Substantia nigra (tissue), 51 donors: ENCODE measurements at places on chromosomes 2 and 18.

DNA sequence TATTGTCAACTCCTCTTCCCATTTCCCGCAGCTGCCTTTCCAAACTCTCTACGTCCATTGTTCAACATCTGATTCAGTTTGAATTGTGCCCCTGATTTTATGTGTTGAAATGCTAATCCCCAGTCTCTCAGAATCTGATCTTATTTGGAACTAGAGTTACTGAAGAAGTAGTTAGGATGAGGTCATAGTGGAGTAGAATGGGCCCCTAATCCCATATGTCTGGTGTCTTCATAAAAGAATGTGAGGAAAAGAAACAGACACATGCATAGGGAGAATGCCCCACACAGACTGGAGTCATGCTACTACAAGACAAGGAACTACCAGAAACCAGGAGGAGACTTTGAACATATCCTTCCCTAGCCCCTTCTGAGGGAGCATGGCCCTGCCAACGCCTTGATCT is 99.2 kb downstream of the LRP1B start:
- DNase-seq, result no peak

DNA sequence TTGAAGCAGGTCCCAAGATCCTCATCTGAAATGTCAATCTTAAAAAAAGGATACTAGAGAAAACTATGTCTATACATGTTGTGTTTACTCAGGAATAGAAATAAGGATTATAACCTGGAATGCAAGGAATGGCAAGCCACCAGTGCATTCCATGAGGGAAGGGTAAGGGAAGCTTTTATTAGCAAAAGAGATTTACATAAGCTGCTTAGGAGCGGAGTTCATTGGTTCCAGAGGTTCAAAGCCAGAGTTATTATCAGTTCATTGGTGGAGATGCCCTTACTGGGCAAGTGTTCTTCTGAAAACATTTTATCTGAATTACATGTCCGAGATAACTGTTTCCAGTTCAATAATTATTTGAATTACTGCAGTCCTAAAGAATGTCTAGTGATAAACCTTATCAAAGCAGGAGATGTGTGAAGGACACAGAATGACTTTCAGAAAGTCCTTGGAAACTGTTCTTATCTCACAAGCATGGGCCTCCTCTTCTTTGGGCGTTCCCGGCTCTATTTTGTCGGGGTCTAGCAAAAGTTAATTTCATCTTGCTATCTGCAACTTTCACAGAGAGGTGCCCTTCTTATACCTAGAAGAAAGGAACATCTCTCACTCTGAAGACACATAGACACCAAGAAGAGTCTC is 23.5 kb downstream of the COMMD1 start:
- no peak for DNase-seq

GRCh38 chr2:238099714-238100048 is 459 bp upstream of the ESPNL start:
- no peak for DNase-seq

- no peak for DNase-seq
Observed at GRCh38 chr2:84901593-84902120, 3.8 kb upstream of the TMSB10 start.

DNA sequence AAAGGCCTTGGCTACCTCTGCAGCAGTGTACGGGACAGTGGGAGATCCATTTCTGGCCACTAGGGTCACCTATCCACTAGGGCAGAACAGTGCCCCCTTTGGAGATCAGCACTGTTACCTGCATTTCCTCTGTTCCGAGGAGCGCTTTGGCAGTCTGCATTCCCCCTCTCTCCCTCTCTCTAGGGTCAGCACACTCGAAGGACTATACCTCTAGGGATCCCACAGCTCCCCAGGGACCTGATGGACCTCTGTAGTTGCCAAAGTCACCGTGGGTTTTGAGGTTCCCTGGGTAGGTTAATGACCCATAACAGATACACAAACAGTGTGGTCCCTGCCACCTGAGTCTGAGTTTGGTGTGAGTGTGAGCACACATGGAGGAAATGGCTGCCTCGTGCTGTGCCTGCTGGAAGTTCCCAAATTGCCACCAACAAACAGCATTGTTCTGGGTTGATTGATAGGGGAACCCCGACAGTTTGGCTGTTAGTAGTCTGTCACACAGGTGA is 99.8 kb upstream of the VWC2L start:
- no peak for DNase-seq

DNA sequence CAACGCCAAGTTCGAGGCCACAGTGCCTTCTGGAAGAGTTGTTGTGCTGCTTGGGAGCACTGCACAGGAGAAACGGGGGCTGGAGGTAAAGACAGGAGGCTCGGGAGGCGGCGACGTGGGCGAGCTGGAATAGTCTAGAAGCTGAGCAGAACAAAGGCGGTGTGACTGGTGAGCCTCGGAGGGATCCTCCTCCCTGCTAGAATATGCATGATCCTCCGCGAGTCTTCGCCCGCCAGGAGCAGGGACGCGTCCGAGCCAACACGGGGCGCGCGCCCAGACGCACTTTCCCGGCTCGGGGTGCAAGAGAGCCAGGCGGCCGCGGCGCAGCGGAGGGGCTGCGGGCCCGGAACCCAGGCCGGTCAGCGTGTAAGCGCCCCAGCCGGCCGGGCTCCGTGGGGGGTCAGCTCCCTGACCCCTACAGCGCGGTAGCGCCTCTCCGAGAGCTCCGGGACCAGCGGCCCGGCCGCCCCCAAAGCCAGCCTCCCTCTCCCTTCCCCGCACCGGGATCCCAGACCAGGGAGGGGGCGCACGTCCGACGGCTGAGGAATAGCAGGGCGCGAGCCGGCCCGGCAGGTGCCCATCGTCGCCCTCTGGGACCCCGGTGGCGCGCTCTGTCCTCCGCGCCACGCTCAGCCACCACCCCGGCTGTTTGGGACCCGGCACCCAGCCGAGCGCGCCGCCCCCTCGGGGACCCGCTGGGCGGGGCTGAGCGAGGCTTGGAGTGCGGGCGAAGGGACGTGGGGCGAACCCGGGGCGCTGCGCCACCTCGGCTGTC is 62.5 kb downstream of the GNAL start:
- DNase-seq, result no peak

GRCh38 chr2:224983712-224984554 is 58.3 kb downstream of the DOCK10 start:
- DNase-seq, result no peak

GRCh38 chr2:148832637-148833036 is 42.4 kb upstream of the KIF5C start:
- DNase-seq, result no peak

- DNase-seq, result no peak
Observed at GRCh38 chr2:5926871-5927512, 234.8 kb downstream of the SOX11 start.

DNA sequence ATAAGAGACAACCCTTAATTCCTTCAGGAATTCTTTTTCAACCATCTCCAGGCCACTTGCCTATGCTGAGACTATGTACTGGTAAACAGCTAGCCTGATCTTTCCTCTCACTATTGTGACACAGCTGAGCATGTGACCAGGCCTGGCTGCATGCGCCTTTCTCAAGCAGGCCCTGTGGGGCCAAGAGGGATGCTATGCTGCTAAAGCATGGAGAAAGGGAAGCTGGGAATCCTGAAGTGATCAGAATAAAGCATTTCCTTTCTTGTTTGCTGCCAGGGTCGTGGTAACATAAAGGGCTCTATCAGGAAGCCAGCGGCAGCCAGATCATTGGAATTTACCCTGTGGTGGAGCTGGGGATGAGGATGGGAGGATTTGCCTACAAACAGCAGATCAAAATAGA is 29.8 kb upstream of the LCLAT1 start:
- DNase-seq, result no peak

DNA sequence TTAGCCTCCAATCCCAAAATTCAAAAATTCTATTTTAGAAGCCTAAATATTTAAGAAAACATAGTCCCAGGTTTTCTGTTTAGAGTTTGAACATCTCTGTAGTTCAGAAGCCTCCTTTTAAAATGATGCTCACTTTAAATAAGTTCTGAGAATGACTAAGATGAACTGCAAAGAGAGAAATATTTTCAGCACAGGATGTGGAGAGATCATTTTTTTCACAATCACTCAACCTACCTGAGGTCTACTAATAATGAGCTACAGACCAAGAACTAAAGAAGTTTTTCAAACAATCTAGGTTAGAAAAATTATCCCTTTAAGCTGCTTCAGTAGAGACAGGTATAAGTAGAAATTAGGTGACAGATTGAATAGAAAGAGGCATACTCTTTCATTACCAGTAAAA is 185.1 kb upstream of the CYP26B1 start:
- DNase-seq, result no peak

DNA sequence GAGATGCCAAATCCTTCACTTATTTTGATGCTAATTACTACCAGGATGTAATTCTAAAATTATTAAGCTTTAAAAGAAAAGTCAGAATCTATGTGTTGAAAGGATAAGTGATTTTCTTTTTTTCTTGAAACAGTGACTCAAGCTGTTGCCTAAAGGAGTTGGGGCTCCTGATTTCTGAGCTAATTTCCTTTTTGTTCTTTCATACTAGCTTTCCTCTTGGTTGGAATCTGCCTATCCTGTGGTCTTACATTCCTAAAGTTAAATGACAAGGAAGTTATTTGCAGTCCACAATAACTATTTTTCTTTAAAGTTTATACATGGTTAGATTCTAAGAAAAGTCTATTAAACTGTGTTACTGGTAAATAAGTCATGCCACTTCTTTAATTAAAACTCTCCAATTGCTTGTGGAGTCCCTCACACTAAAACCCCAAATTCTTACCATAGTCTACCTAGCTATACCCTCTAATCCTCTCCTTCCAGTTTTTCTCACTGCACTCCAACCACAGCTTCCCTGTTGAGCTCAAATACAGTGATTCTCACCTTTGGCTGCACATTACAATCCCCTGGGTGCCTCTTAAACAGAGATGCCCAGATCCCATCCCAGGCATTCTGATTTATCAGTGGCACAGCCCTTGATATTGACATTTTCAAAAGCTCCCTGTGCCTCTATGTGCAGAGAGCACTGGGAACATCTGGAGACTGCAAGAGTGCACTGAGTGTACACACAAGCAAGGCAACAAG is 63.3 kb upstream of the EFEMP1 start:
- no peak for DNase-seq

DNA sequence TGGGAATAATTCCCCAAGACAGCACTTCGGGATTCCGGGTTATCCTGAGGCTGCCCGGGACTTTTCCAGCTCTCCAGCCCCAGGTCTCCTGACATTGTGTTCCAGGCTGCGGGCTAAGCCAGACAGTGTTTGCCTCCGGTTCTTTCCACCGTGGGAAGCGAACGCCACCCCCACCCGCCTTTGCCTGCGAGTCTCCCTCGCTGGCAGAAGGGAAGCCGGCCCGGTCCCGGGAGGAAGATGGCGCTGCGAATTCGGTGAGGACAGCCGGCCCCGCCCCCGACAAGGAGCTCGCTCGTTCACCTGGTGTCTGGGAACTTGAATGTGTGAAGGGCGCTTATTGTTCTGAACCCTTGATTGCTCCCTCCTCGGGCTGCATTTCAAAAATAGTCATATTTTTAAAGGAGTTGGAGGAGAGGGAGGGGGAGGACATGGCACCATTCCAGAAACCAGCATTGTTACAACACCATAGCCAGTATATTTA is 2.9 kb downstream of the LRATD1 start:
- peak; percentile 44 for DNase-seq

DNA sequence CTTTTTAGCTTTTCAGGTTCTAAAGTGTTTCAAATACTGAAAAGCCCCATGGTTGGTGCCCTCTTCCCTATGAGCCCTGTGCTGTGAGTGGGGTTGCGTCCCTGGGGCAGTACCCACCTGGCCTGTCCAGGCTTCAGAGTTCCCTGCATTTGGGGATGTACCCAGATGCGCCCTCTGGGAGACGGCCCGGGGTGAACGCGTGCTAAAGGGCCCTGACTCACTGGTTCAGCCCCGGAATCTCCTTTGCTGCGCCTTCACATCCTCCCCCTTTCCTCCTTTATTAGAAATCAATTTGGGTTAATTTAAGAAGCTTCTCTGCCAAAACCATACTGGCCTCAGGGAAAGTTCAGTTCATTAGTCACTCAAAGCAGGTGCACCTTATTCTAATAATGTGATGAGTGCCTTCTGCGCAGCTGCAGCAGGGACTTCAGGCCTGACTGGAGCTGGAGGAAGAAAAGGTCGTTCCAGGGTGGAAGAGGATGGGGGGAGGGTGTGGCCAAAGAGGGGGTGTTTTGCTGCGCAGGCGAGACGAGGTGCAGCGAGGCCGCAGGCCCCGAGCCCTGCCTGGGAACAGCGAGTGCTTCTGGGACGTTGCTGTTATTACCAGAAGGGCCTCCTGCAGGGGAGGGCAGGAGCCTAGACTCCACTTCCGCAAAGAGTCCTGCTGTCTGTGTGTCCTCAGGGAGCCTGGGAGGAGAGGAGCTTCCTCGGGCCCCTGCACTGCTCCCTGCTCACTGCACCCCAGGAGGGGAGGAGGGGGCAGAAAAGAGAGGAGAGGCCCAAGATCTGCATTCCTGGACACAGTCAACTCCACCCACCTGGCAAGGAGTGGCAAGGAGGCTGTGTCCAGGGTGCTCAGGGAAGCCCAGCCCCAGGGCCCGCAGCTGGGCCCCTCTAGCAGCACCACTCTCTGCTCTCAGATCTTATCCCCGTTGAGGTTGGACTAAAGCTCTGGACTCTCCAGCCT is 223.2 kb upstream of the PXDN start:
- no peak for DNase-seq

GRCh38 chr18:45962461-45962860 is 4.7 kb downstream of the EPG5 start:
- no peak for DNase-seq

- no peak for DNase-seq
Observed at GRCh38 chr2:152594022-152594766, 123.1 kb downstream of the PRPF40A start.

DNA sequence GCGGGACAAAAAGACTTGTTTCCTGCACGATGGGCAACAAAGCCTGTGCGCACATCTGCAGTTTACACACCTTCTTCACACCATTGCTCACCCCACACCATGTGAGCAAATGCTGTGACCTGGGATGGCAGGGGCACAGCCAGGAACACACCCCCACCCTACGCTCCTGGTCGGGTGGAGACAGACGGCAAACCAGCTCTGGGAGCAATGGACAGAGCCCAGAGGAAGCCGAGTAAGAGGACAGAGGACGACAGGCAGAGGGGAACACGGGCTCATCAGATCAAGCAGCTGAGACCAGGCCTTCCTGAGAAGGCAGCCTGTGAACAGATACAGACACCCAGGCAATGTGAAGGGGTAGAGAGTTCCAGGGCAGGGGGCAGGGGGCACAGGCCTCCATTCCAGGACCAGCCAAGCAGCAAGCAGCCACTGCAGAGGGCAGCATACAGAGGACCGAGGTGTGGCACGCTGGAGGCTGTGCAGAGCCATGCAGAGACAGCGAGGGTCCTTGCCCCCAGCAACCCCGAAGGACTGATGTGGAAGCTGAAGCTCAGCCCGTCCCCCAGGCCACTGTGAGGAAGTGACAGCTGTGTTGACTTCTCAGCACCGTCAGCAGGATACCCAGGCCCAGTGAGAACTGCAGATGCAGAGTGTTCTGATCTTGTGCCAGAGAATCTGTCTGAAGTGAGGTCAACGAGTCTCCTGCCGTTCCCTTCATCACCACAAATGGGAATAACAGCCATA is 46.2 kb downstream of the PARD6G start:
- no peak for DNase-seq

DNA sequence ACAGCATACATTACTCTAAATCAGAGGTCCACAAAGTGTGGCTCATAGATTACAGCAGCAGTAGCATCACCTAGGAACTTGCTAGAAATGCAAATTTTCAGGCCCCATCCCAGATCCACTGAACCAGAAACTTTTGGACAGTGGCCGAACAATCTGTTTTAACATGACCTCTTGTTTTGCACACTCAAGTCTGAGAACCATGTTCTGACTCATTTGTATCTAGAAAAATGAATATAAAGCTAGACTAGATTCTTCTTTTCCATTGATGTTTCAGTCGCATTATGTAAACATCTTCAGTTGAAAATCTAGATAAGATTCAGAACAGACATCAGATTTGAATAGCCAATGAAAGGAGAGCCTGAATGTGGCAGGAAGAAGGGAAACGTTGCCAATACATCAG is 608.8 kb downstream of the LRP1B start:
- peak; percentile 3 for DNase-seq
